ENCODE measurements at places on chromosomes 2 and 18. TPM values are rescaled to one million over a fixed set of nuclear protein-coding genes. Genes with fewer than 3 reads are reported as not detected.

DNA sequence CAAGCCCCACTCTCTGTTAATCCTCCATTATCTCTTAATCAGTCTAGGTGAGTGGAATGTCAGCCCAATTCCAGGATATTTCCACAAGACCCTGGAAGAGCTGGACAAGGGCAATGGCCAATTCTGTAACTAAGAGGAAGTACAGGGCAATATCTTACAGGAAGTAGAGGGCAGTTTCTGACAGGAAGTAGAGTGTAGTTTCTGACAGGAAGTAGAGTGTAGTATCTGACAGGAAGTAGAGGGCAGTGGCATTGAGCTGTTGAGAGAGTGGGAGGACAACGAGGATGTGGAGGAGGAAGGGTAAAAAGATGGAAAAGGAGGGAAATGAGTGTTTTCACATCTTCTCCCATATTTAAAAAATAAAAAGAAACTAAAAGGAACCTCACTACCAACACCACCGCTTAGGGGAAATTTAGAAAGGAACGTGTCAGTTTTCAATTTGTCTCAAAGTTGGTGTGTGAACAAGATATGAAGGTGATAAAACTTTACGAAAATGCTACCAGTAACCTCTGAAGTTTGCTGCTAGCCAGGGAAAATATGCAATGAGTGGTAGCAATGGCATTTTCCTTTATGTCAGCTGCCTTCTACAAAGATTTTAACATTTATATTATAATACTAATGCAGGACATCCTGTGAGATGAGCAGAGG, 430.9 kb upstream of the HNRNPA3 start:
- no peak overlapping the region for H3K4me3 ChIP-seq
- no peak overlapping the region for H3K27ac ChIP-seq
- peaks cover 5% of the 10 kb centered on the region for H3K36me3 ChIP-seq
- no peaks in the 10 kb centered on the region for H3K27me3 ChIP-seq
- no peak for DNase-seq
- H3K4me1 ChIP-seq, result no peaks in the 10 kb centered on the region

- H3K4me3 ChIP-seq, result no peak overlapping the region
- no peaks in the 10 kb centered on the region for H3K4me1 ChIP-seq
- no peaks in the 10 kb centered on the region for H3K27me3 ChIP-seq
- H3K36me3 ChIP-seq, result no peaks in the 10 kb centered on the region
- H3K27ac ChIP-seq, result no peak overlapping the region
- no peak for DNase-seq
These were observed 75.2 kb downstream of the COBLL1 start for GRCh38 chr2:164766216-164766953.

DNA sequence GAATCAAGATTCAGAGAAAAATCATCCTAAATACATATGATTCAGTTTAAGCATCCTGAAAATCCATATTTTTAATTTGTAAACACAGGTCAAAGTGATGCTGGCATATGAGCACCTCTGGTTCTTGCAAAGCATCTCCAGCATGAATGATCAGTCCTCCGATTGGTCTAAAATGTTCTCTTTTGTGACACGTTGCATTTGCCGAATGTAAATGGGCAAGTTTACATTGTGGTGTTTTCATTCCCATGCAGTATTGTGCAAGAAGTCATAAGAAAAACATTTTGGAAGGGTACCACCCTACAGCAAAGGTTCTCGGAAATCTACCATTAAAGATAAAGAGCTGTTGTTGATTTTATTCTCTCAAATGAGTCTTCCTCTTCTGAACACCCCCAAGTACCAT, 108.0 kb upstream of the UNC80 start:
- peak overlapping the region; percentile 94 for H3K27ac ChIP-seq
- H3K4me1 ChIP-seq, result peaks cover 32% of the 10 kb centered on the region
- peaks cover 7% of the 10 kb centered on the region for H3K27me3 ChIP-seq
- no peaks in the 10 kb centered on the region for H3K36me3 ChIP-seq
- no peak for DNase-seq
- H3K4me3 ChIP-seq, result peak overlapping the region; percentile 84

GRCh38 chr2:180124273-180125139, 117.4 kb upstream of the CWC22 start:
- no peaks in the 10 kb centered on the region for H3K36me3 ChIP-seq
- H3K4me3 ChIP-seq, result no peak overlapping the region
- no peak for DNase-seq
- H3K27me3 ChIP-seq, result no peaks in the 10 kb centered on the region
- no peak overlapping the region for H3K27ac ChIP-seq

- H3K27me3 ChIP-seq, result peaks cover 6% of the 10 kb centered on the region
- H3K4me1 ChIP-seq, result no peaks in the 10 kb centered on the region
- DNase-seq, result no peak
- no peak overlapping the region for H3K27ac ChIP-seq
- H3K36me3 ChIP-seq, result peaks cover 4% of the 10 kb centered on the region
These were observed 187.7 kb upstream of the HAAO start for GRCh38 chr2:42979870-42980763.

DNA sequence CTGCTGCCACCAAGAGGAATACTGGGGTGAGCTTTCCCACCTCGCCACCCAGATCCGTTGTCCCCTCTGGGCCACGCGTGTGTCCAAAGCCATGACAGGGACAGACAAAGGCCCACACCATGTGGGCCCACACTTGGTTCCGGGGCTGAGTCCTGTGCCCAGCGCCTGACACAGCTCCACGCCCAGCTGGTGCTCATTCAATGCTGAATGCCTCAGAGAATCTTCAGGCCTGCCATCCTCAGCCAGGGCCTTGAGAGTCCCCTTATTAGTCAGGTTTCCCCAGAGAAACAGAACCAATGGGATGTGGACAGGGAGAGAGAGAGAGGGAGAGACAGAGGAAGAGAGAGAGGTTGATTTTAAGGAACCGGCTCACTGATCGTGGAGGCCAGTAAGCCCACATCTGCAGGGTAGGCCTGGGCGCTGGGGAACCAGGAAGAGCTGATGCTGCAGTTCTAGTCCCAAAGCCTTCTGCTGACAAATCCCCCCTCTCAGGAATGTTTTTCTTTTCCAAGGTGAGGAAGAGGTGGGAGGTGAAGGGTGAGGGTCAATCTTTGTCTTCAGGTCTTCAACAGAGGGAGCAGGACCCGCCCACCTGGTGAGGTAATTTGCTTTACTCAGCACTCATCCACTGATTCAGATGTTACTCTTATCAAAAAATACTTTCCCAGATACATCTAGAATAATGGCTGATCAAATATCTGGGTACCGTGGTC, 10.2 kb upstream of the SPATA3 start:
- no peak overlapping the region for H3K27ac ChIP-seq
- no peak for DNase-seq
- H3K36me3 ChIP-seq, result no peaks in the 10 kb centered on the region
- H3K4me3 ChIP-seq, result no peak overlapping the region

DNA sequence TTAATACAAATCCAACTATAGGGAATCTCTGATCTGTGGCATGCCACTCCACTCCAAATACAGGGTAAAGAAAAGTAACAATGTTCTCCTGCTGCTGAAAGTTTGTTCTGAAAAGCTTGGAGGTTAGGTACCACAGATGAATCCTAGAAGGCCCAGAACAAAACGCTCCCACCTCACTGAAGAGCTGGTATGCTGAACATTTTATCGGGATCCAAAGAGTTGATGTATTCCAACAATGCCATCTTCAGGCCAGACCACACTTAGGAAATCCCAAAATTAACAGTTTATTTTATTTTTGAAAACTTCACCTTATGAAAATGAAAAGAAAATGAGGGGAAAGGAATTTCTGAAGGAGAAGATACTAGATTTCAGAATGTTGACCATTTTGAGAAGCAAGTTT, 145.1 kb upstream of the CDH19 start:
- no peak overlapping the region for H3K27ac ChIP-seq
- no peaks in the 10 kb centered on the region for H3K36me3 ChIP-seq
- no peak overlapping the region for H3K4me3 ChIP-seq
- no peak for DNase-seq

DNA sequence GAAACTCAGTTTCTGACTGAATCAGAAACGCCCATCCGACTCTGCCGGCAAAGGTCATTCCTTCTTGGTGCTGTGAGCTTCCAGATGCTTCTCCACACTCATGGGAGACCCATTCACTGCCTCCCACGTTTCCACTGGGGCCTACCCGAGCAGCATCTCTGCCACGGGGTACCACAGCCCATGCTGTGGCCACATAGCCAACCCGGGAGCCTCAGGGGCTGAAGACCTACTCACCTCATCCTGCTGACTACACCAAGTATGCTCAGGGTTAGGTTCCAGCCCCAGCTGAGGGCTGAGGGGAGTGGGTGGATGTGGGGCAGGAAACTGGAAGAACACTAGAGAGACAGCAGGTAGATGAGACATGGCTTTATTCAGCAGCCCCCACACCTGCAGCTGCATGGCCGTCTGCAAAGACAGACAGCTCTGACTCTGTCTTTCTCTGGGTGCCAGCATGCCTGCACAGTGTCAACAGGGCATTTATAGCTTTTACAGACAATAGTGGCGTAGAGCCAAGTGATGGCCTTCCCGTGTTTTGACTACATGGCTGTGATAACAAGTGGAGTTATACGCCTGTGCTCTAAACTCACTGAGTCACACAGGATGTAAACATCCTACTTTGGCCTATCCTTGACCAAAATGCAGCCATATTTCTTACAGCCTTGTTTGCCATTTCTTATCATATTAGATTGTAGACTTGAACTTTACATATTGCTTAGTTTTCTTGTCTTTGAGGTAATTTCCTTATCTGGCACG, 16.5 kb upstream of the KLHL23 start:
- no peak overlapping the region for H3K4me3 ChIP-seq
- no peaks in the 10 kb centered on the region for H3K36me3 ChIP-seq
- peaks cover 19% of the 10 kb centered on the region for H3K4me1 ChIP-seq
- H3K27me3 ChIP-seq, result peaks cover 8% of the 10 kb centered on the region

DNA sequence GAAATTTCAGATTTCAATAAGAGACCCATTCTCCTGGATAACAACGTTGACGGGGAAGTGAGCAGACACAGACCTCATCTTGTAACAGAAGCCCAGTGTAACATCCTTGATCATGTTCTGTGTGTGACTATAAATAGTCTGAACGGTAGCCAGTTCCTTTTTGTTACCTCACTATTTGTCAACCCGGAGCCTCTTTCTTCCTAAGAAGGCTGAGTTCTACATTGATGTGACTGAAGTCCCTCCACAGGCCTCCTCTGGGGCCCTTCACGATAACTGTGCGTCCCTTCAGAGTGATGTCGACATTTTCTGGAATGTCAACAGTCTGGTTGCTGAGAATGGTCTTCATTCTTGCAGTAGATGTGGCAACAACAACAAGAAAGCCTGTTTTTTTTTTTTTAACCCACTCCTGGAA, 6.3 kb upstream of the PLEKHM3 start:
- no peak for DNase-seq
- H3K27me3 ChIP-seq, result no peaks in the 10 kb centered on the region
- H3K27ac ChIP-seq, result no peak overlapping the region
- no peak overlapping the region for H3K4me3 ChIP-seq
- no peaks in the 10 kb centered on the region for H3K36me3 ChIP-seq

GRCh38 chr2:26429779-26430578, 28.3 kb downstream of the DRC1 start:
- no peak overlapping the region for H3K4me3 ChIP-seq
- peaks cover 4% of the 10 kb centered on the region for H3K27me3 ChIP-seq
- H3K36me3 ChIP-seq, result no peaks in the 10 kb centered on the region
- no peak for DNase-seq
- H3K4me1 ChIP-seq, result no peaks in the 10 kb centered on the region
- no peak overlapping the region for H3K27ac ChIP-seq

DNA sequence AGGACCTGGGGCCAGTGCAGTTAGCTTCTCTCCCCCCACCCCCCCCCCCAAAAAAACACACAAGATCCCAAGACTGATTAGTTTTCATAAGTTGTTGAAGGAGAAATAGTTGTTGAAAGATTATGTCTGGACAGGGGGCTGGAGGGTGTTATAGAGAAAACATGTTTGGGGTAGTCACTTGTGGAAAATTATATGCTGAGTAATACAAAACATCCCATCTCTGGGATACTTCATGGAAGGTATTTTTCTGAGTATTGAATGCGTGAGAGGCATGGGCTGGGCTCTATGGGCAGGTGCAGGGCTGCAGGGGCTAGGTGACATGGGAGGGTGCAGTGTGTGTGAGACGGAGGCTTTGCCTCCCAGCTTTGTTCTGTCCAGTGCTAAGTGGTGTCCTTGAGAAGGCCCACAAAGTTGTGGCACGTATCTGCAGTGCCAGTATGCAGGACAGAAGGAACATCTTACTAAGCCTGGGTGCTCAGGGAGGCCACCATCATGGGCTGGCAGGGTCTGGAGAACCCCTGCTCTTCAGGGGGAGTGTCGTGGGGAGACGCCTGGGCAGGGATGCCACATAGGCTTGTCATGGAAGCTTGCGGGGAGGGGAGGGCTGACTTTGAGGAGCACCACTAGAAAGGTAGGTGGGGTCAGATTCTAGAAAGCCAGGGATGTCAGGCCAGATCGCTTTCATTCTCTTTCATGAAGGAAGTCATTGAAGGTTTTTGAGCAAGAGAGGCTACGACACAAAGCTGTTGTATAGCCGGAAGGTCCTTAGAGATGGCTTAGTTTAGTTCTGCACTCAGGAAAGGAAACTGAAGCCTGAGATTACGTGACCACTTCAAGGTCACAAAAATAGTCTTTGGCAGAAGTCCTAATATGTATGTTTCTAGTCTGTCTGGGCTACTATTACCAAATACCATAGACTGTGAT, 232.0 kb downstream of the LDLRAD4 start:
- H3K27me3 ChIP-seq, result peaks cover 17% of the 10 kb centered on the region
- no peak for DNase-seq
- H3K4me1 ChIP-seq, result peaks cover 23% of the 10 kb centered on the region
- H3K4me3 ChIP-seq, result no peak overlapping the region
- no peak overlapping the region for H3K27ac ChIP-seq

DNA sequence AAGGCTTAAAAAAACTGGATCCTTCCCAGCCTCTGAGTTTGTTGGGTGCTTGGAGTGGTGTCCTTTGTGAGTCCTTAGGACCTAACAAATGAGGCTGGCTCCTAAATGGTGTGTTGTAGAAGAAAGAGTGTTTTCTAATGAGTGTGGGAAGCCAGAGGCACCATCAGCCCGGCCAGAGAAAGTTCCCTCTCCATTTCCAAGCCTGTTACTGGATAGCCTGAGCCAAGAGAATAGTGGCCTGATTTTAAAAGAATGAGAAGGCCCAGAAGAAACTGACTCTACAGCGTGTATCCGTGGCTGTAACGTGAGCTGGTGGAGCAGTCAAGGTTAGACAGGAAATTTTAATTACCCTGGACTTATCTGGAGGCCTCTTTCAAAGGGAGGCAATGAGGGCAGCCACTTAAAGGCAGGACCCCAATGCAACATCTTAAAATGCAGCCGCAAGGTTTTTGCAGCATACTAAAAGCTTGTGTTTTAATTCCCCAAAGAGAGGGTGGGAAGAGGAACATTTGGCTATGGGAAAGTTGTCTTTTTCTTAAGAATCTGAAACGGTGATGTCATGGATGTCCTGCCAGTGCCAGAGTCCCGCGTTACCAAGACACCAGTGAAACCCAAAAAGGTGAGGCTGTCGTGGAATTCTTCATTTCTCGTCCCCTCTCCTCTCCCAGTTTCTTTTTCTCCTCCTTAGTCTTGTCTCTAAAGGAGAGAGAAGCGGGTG, 4.6 kb downstream of the EFHD1 start:
- no peaks in the 10 kb centered on the region for H3K4me1 ChIP-seq
- H3K4me3 ChIP-seq, result no peak overlapping the region
- no peaks in the 10 kb centered on the region for H3K36me3 ChIP-seq
- H3K27me3 ChIP-seq, result peaks cover 22% of the 10 kb centered on the region
- no peak for DNase-seq
- H3K27ac ChIP-seq, result no peak overlapping the region

GRCh38 chr2:214533541-214533940, 122.7 kb downstream of the VWC2L start:
- no peak overlapping the region for H3K4me3 ChIP-seq
- no peaks in the 10 kb centered on the region for H3K4me1 ChIP-seq
- no peak for DNase-seq
- no peaks in the 10 kb centered on the region for H3K27me3 ChIP-seq
- no peak overlapping the region for H3K27ac ChIP-seq

Gene CNDP1
- total RNA-seq, result 0.27 TPM

Gene MERTK
- total RNA-seq, result 2.3 TPM

Gene AMER3
- total RNA-seq, result 20.6 TPM

Gene SCN2A
- 0.39 TPM for total RNA-seq

Gene TGFA
- 4.7 TPM for total RNA-seq
